Activated naive CD4-positive, alpha-beta T cell treated with anti-CD3 and anti-CD28 coated beads for 36 hours (primary cell): ENCODE measurements at places on chromosomes 4 and X. TPM values are rescaled to one million over a fixed set of nuclear protein-coding genes. Genes with fewer than 3 reads are reported as not detected.

DNA sequence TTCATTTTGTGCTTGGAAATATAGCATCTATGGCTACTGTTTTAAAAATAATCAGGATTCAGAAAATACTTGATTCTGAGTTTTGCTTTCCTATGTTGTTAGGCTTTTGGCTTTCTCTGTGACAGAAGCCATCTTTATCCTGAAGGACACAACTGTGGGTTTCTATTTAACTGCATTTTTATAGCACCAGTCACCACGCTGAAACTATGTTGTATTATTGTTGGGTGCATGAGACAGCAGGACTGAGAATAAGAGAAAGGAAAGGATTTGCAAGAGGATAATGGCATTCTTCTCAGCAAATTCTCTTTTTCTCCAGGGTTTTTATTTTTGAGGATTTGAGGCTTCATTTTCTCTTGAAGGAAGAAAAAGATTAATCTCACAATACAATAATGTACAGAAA is 10.1 kb upstream of the NEUROG2 start:
- no peak overlapping the region for H3K4me3 ChIP-seq
- H3K27ac ChIP-seq, result no peak overlapping the region

COL25A1 gene
- not detected for total RNA-seq

- no peak overlapping the region for H3K4me3 ChIP-seq
- H3K27me3 ChIP-seq, result no peaks in the 10 kb centered on the region
- H3K27ac ChIP-seq, result no peak overlapping the region
- H3K4me1 ChIP-seq, result no peaks in the 10 kb centered on the region
- peaks cover 30% of the 10 kb centered on the region for H3K36me3 ChIP-seq
Observed at GRCh38 chr4:147674496-147674895, 9.5 kb downstream of the PRMT9 start.

- H3K27ac ChIP-seq, result no peak overlapping the region
- no peak for DNase-seq
- no peaks in the 10 kb centered on the region for H3K36me3 ChIP-seq
- H3K4me3 ChIP-seq, result no peak overlapping the region
- no peaks in the 10 kb centered on the region for H3K4me1 ChIP-seq
Observed at GRCh38 chr4:51932261-51932660, 87.9 kb downstream of the LRRC66 start.

GRCh38 chrX:57817302-57817701 is 93.0 kb downstream of the ZXDA start:
- no peaks in the 10 kb centered on the region for H3K4me1 ChIP-seq
- no peaks in the 10 kb centered on the region for H3K36me3 ChIP-seq
- H3K4me3 ChIP-seq, result no peak overlapping the region
- no peak for DNase-seq

NDNF gene
- not detected for total RNA-seq

PPP1R2C gene
- total RNA-seq, result not detected

CCDC158 gene
- total RNA-seq, result not detected

DNA sequence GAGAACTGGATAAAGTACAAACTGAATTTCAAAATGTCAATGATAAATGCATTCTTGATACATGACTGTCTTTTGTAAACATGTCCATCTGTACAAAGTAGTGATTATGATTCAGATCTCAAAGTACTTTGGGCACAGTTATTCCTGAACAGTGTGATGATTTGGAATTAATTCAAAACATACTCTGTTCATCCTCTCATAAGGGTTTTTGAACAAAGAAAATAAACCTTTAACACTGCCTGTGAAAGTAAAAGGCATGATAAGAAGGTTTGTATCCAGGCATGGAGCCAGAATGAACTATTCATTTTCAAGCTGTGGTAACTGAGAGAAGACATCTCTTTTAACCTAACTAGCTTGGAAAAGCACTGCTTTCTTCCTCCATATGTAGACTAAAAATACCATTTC is 883 bp upstream of the KLHL4 start:
- H3K4me1 ChIP-seq, result no peaks in the 10 kb centered on the region
- no peak for DNase-seq
- no peaks in the 10 kb centered on the region for H3K36me3 ChIP-seq
- H3K27me3 ChIP-seq, result no peaks in the 10 kb centered on the region
- no peak overlapping the region for H3K4me3 ChIP-seq
- no peak overlapping the region for H3K27ac ChIP-seq

MTMR8 gene
- 6.4 TPM for total RNA-seq

GAGE12E gene
- not detected for total RNA-seq

MAGEE2 gene
- not detected for total RNA-seq

DNA sequence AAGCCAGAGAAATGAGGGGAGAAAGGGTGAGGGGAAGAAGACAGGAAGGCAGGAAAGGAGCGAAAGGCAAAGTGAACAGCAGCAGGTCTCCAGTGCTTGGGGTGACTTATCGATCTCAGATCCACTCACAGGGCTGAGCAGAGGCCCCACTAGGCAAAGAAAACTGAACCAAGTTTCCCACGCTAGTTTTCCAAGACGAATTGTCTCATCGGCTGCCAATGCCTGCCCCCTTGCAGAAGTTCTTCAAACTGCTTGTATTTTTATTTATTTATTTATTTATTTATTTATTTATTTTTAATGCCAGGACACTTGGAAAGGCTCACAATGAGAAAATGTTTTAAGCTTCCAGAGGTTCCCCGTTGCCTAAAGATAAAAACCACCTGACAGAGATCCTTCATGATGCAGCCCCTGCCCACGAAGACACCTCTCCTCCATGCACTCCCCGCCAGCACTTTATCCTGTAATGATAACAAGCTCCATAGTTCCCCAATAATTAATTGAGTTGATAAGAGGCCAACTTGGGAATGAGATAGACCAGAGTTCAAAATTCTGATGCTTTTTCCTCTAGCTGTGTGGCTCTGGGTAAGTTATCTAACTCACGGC is 43.2 kb downstream of the QDPR start:
- H3K36me3 ChIP-seq, result peaks cover 6% of the 10 kb centered on the region
- no peak overlapping the region for H3K27ac ChIP-seq
- H3K4me3 ChIP-seq, result no peak overlapping the region
- no peaks in the 10 kb centered on the region for H3K4me1 ChIP-seq

DNA sequence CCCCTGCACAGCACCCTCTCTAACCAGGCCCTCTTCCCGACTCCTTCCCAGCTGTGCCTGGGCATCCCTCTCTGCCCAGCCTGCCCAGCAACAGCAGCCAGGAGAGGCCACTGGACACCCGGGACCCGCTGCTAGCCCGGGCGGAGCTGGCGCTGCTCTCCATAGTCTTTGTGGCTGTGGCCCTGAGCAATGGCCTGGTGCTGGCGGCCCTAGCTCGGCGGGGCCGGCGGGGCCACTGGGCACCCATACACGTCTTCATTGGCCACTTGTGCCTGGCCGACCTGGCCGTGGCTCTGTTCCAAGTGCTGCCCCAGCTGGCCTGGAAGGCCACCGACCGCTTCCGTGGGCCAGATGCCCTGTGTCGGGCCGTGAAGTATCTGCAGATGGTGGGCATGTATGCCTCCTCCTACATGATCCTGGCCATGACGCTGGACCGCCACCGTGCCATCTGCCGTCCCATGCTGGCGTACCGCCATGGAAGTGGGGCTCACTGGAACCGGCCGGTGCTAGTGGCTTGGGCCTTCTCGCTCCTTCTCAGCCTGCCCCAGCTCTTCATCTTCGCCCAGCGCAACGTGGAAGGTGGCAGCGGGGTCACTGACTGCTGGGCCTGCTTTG is 1.1 kb downstream of the AVPR2 start:
- DNase-seq, result no peak
- H3K27me3 ChIP-seq, result no peaks in the 10 kb centered on the region
- H3K36me3 ChIP-seq, result peaks cover 2% of the 10 kb centered on the region
- peaks cover 28% of the 10 kb centered on the region for H3K4me1 ChIP-seq

GRCh38 chrX:78548012-78548411 is 111.1 kb downstream of the RTL3 start:
- H3K4me1 ChIP-seq, result peaks cover 2% of the 10 kb centered on the region
- H3K27ac ChIP-seq, result no peak overlapping the region
- no peaks in the 10 kb centered on the region for H3K27me3 ChIP-seq
- H3K36me3 ChIP-seq, result no peaks in the 10 kb centered on the region
- DNase-seq, result no peak

ANXA10 gene
- not detected for total RNA-seq

CYP2U1 gene
- total RNA-seq, result 1.5 TPM

ZNF185 gene
- total RNA-seq, result 2.3 TPM

PHF8 gene
- total RNA-seq, result 51.7 TPM

DNA sequence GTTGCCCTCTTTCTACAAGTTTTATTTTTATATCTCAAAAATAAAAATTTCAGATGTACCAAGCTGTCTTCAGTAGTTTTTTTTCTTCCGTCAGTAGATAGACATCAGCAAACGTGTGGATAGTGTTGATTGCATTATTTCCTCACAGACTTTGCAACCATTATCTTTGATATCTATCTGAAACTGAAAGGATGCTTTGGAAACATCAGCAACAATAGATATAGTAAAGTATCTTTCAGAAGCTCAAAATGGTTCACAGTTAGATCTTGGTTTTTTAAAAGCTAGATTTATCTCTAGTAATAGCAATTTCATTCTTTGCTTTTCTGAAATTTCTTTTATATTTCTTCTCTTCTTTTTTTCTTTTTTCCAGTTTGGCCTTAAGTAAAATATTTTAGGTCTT is 246.9 kb upstream of the PCDH7 start:
- no peaks in the 10 kb centered on the region for H3K36me3 ChIP-seq
- DNase-seq, result no peak
- no peak overlapping the region for H3K4me3 ChIP-seq
- H3K27me3 ChIP-seq, result no peaks in the 10 kb centered on the region

GRCh38 chrX:3791449-3791848 is 78.0 kb upstream of the PRKX start:
- H3K36me3 ChIP-seq, result no peaks in the 10 kb centered on the region
- no peak for DNase-seq
- H3K4me1 ChIP-seq, result no peaks in the 10 kb centered on the region

DNA sequence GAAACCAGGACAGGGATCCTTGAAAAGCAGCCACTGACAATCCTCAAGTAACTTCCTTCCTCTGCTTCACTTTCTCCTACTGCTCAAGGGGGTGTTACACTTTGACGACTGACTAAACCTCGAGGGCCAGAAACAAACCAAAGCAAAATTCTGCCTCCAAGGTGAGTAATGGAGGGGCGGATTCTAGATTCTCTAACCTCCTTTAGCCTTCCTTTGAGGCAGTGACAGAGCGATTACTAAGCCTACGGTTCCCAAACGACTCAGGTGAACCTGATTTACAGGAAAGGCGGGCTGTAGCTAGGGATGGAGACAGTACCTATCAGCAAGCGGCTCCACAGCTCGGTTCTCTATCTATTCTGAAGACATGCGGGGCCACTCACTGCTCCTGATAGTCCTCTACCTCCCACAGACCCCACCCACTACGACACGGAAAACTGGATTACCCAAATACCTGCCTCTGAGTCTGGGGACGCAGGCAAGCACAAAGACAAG is 487 bp downstream of the TBCK start:
- H3K4me1 ChIP-seq, result peaks cover 45% of the 10 kb centered on the region
- DNase-seq, result peak; percentile 69
- no peak overlapping the region for H3K27ac ChIP-seq
- no peak overlapping the region for H3K4me3 ChIP-seq
- H3K36me3 ChIP-seq, result peaks cover 13% of the 10 kb centered on the region

GRCh38 chr4:174117445-174117844 is 166.0 kb downstream of the FBXO8 start:
- peaks cover 32% of the 10 kb centered on the region for H3K27me3 ChIP-seq
- H3K36me3 ChIP-seq, result no peaks in the 10 kb centered on the region
- H3K27ac ChIP-seq, result no peak overlapping the region
- no peaks in the 10 kb centered on the region for H3K4me1 ChIP-seq

GRCh38 chr4:137422666-137423065 is 109.6 kb downstream of the PCDH18 start:
- no peaks in the 10 kb centered on the region for H3K36me3 ChIP-seq
- H3K27ac ChIP-seq, result no peak overlapping the region
- no peaks in the 10 kb centered on the region for H3K27me3 ChIP-seq
- no peaks in the 10 kb centered on the region for H3K4me1 ChIP-seq

- H3K36me3 ChIP-seq, result no peaks in the 10 kb centered on the region
- no peak for DNase-seq
- H3K4me1 ChIP-seq, result peaks cover 27% of the 10 kb centered on the region
Observed at GRCh38 chr4:109947457-109947856, 34.8 kb downstream of the EGF start.

DNA sequence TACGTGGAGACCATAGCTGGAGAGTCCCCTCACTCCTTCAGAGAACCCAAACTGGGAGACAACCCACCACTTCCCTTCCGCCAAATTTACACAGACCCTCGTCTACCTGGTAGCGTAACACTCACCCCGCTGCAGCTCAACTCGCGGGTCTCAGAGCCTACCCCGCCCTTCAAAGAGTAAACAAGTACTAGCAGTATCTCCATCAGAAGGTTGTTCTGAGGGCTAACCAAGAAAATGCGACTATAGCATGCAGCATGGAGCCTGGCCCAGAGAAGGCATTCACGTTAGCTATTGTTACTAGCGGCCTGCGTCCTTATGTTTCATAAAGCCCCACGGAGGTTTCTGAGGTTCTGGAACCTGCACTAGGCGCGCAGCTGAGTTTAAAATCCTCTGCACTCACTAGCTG is 531 bp upstream of the MANBA start:
- no peaks in the 10 kb centered on the region for H3K27me3 ChIP-seq
- H3K27ac ChIP-seq, result peak overlapping the region; percentile 27
- H3K4me3 ChIP-seq, result peak overlapping the region; percentile 88
- peak; percentile 35 for DNase-seq
- H3K4me1 ChIP-seq, result peaks cover 27% of the 10 kb centered on the region
